ENCODE measurements at places on chromosomes 3 and 15.
A peak's percentile ranks its signal among the peaks of the same experiment; 100 is the strongest.

DNA sequence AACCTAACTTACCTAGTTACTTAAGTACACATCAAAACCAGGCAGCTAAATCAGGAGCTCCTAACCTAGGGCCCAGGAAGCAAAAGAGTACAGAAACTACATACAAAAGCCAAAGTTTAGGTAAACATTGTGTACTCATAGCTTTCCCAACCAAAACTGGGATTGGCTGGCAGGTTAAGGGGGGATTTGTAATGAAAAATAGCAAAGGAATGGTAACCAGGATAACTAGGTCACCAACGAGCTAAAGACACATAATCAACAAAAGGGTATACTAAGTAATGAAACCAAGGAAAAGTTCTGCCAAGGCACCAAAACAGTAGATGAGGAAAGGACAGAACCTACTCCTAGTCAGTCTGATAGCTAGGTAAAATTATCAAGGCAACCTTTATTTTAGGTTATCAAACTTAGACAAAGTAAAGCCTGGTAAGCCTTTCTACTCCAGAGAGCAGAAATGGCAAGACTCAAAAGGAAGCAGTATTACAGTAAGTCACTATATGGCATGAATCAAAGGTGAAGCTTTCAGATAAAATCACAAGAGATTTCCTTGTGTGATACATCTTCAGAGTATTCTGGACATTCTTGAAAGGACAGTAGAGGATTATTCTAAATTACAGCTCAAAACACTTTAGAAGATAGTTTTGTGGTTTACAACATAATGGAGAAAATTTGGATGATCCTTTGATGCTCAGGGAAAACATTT lies 10.2 kb downstream of the TRA2B start:
- no peak for DNase-seq

GRCh38 chr3:36196058-36196457 lies 184.2 kb upstream of the STAC start:
- DNase-seq = no peak

DNA sequence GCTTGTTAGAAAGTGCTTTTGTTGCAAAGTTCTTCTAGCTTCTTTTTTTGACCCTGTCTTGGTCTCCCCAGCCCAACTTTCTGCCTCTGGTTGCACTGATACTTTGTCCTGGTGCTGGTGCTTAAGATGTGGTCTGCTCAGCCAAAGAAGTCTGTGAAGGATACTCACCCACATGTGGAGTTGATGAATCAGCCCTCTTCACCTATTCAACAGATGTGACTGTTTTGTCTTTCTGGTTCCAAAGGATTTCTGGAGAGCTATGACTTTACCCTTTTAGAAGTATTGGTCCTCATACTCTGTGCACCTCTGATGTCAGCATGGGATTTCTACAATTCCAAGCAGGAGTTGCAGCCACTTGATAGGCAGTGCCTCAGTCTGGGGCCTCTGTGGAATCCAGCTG lies 84.1 kb downstream of the PCCB start:
- no peak for DNase-seq

DNA sequence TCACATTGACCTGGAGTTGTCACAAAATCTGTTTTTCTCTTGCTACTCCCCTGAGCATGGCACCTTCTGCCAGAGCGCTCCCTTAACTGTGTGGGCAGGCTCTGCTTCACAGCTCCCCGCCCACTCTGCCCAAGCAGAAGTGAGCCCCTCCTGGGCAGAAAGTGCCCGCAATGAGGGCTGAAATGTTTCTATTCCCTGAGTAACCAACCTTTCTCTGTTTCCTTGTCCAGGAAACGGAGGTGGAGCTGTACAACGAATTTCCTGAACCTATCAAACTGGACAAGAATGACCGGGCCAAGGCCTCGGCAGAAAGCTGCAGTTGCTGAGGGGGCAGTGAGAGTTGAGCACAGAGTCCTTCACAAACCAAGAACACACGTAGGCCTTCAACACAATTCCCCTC lies 66.3 kb upstream of the ACAD9 start:
- DNase-seq = no peak

DNA sequence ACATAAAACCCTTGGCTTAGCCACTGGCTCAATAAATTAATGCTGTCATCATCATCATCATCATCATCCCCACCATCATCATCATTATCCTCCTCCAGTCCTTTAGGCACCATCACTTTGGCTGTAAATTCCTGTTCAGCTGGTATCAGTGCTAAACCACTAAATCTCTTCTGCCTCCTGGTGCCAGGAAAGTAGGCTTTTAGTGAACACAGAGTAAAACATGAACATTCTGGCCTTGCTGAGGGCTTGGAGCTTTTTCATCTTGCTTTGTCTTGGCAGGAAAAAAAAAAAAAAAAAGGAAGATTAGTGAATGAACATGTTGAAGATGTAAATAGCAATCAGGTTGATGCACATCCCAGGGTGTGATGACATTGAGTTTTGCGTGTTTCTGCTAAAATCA lies 67.3 kb upstream of the EIF1B start:
- DNase-seq = no peak

GRCh38 chr3:163730684-163731083 lies 1347.6 kb downstream of the SI start:
- DNase-seq = no peak

- no peak for DNase-seq
Observed at GRCh38 chr3:187729598-187729997, 15.7 kb downstream of the BCL6 start.

DNA sequence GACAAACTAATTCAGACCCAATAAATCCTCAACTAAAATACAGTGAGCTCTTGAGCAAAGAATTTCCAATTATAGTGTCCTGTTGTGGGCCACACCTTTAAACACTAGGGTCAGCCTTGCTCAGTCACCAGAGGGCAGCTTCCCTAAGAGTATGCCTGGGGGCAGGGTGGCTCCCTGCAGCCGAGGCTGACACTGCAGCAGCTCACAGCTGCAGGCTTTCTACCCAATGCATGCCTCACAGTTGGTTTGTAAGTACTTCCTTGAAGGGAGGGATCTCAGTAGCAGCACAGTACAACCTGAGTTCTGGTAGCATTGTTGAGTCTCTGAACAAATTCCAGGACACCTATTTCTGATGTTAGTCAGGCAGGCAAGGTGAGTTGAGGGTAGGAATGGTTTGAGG lies 335.6 kb downstream of the TUSC7 start:
- peak; percentile 16 for DNase-seq

DNA sequence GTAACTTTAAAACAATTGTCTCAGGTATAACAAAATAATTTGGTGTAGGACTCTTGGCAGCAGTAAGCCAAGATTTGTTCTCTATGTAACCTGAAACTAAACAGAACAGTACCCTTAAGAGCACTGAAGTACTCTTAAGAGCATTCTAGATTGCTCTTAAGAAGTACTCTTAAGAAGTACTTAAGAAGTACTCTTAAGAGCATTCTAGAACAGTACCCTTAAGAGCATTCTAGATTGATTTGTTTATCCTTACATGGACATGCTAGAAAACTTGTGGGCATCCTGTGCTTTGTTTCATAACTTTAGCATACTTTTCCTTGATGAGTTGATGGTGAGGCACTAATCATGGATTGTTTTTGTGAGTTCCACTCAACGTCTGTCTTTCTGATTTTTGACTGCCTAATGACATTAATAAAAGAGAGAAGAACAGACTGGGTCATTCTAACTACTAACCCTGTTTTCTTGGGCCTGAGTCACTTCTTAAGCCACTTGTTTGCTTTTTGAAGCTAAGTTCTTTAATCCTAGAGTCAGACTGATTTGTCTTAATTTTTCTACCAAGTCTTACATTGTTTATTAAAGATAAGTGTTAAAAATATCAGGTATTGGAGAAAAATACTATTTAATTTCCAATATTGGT lies 57.2 kb upstream of the UTS2B start:
- DNase-seq = no peak

GRCh38 chr3:15630646-15631350 lies 29.3 kb downstream of the BTD start:
- DNase-seq = no peak

GRCh38 chr3:102484363-102484762 lies 49.5 kb downstream of the ZPLD1 start:
- no peak for DNase-seq

GRCh38 chr3:41277790-41278465 lies 78.6 kb downstream of the CTNNB1 start:
- DNase-seq = no peak

DNA sequence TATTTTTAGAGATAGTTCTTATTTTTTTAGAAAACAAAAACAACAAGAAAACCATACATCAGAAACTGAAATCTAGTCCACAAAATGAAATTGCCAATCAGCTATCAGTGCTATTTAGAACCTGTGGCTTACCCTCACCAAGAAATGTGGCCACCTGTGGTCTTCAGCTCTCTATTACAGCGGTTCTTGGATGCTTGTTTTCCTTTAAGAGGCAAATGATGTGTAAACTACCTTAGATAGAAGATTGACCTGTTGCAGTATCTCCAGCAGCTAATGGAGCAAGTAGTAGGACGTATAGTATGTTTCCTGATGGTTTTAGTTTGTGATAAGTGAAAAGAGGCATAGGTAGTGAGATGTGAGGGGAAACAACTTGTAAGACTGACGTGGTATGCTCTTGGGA lies 21.2 kb downstream of the TFG start:
- DNase-seq = no peak

- no peak for DNase-seq
Observed at GRCh38 chr15:77144026-77144425, 73.1 kb upstream of the TSPAN3 start.

DNA sequence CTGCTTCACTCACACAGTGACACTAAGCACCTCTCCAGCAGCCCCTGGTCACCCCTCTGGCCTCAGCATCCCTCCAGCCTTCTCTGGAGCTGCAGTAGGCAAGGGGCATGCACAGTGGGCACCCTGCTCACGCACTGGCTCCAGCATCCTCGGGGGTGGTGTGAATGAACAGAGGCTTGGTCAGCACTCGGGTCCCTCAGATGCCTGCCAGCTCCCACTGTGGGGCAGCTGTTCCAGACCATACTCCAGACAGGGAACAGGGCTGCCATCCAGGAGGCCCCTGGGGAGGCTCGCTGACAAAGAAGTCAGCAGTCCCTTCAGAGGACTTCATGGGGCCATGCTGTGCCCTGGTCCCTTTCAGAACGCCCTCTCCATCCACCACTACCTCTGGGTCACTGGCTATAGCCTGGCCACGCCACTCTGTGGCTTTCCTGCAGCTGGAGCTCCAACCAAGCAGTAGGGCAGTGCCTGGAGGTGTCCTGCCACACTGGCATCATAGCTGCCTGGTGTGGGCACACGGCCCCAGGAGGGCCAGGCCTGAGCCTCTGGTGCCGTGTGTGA lies 26.3 kb downstream of the ALS2CL start:
- peak; percentile 10 for DNase-seq

- no peak for DNase-seq
Observed at GRCh38 chr3:41267975-41268640, 68.8 kb downstream of the CTNNB1 start.

- DNase-seq = no peak
Observed at GRCh38 chr15:50415752-50416404, 8.3 kb upstream of the USP8 start.

Data from CD4-positive, alpha-beta T cell treated with Interleukin-15 for 1 hour (primary cell).